Amygdala (tissue), 56 donors: ENCODE measurements at places on chromosomes 12 and 14.

- no peak for DNase-seq
These were observed 148.2 kb downstream of the ADGRD1 start for GRCh38 chr12:131101703-131102492.

DNA sequence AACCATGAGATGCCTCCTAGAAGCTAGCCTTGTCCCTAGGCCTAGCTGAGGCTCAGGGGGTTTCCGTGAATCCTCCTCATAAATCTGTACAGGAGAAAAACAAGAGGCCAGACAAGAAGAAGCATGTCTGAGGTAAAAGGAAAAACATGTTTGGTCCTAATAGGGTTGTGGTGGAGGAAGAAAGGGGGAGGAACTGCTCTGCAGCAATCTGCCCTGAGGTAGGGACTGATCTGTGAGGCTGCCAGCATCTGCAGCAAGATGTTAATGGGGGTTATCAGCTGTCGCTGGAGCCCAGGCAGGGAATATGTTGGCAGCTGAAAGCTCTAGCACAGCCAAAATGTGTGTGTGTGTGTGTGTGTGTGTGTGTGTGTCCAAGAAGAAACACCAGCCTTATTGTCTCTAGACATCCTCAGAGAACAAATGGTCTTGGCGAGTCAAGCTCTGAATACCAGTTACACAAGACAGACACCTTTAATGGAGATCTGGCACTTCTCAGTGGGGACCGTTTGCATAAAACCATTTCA is 218.5 kb downstream of the NUAK1 start:
- no peak for DNase-seq

DNA sequence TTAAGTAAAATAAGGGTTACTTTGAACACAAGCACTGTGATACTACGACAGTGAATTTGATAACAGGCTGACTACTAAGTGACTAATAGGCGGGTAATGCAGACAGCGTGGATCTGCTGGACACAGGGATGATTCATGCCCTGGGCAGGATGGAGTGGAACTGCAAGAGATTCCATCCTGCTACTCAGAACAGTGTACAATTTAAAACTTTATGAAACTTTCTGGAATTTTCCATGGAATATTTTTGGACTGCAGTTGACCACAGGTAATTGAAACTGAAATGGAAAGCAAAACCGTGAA is 46.0 kb downstream of the YEATS4 start:
- no peak for DNase-seq

DNA sequence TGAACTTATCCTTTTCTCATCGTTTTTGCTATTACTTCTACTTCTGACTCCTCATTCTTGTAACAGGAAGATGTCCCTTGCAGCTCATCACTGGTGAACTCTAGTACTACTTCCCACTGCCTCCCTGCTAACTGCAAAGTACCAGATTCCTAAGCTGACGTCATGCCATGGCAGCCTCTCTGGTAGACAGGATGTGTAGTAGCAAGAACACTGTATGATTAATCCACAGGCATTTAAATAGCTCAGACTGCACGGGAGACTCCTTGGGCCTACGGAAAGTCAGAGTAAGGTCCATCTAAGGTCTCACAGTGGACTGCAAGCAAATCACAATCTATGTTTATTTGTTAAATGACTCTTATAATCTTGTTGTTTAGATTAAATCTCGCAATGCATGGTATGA is 43.5 kb downstream of the DNAI7 start:
- DNase-seq: no peak

DNA sequence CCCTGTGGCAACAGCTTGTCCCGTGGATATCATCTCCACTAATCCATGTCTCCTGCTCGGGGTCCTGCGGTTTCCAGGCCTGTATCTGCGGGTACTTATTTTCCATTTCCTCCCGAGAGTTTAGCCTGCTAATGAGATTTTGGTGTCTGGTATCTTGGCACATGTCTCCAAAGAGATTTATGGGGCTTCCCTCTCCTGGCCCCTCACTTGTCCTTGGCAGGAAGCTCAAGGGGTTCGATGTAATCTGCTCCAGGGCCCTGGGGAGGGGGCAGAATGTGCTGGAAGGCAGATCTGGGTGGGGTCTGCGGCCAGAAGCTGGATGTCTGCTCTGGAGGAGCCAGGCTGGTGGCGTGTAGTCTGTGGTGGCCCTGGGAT is 85.7 kb downstream of the KIF26A start:
- no peak for DNase-seq

DNA sequence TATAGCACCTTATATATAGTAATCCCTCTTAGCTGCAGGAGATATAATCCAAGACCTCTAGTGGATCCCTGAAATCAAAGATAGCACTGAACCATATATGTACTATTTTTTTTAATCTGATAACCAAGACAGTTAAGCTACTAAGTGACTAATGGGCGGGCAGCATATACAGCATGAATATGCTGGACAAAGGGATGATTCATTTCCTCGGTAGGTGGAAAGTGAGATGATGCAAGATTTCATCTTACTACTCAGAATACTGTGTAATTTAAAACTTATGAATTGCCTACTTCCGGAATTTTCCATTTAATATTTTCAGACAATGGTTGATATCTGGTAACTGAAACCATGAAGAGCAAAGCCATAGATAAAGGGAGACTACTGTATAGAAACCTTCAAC is 36.2 kb downstream of the PRMT8 start:
- DNase-seq: no peak

DNA sequence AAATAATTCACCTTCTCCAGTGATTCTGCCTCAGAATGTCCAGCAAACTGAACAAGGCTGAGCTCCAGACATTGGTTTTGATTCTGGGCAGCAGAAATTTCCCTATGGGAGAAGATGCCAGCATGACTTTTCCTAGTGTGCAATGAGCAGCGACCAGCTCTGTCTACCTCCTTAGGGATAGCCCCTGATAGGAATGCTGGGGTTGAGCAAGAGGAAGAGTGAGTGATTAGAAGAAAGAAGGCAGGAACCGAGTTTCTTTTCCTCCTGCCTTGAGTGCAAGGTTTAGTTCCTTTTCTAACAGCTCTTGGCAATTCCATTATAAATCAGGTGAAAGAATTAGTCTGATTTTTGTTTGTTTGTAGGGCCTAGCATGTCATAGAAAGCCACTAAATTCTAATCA is 379.0 kb downstream of the DAD1 start:
- no peak for DNase-seq

DNA sequence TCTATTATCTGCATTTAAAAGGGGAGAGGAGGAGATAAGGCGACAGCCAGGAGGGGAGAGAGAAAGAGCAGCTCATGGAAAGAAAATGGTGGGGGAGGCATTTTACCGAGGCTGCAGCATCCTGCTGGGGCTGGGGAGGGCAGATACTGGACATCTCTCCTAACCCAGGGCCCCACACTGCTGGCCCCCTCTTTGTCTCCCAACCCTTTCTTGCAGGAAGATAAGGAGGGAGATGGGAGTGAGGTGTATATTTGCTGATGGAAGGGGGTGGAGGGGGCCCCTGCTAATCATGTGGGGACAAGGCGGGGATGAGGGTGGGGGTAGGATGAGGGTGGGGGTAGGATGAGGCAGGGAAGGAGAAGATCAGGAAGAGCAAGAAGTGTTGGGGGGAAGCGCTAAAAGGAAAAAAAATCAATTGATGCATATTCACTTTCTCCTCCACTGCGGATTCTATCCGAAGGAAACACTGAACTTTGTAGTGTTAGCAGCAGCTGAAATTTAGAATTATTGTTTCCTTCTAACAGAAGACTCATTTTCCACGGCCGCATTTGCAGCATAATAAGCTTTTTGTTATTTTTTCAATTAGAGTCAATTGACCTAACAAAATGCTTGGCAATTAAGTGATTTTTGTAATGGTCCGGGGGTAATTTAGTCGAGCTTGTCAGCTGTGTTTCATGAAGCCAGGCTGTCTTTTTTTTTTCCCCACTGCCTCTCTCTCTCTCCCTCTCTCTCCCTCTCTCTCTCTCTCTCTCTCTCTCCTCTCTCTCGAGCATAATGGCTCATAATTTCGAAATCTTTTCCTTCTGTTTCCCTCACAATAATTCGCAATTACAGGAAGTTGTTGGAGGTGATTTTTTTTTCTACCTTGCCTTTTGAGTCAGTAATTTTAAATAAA is 1134.6 kb downstream of the BCL11B start:
- DNase-seq: no peak

DNA sequence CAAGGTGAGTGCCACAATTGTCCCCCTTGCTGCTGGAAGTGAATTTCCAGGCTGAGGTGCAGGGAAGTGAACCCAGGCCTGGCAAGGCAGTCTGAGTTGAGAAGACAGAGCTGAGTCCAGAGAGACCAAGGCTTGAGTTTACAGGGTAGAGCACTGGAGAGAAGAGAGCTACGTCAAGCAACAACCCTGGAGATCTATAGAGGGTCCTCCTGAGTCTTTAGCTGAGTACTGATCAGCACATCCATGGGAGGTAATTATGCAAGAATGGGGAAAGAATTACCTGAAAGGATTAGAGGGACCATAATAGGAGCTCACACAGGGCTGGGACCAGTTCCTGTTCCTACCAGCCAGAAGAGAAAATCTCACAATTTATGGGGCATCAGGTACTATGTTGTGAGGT is 190.7 kb downstream of the NEDD1 start:
- DNase-seq: no peak

DNA sequence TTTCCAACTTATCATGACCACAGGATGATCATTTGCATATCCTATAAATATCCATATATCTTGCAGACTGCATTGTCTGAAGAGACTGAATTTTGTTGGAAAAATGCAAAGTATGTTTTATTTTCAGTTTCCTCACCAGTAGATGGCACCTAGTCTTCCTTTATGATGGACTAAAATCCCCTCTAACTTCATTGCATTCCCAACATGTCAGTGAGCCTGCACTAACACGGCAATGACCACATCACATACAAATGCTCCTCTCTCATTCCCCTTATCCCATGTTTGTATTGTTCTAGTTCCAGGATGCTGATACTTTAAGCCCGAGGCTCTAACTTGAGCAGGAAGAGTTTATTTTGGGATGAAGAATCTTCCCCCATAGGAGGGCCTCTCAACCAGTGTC is 24.7 kb upstream of the MYBPC1 start:
- DNase-seq: no peak

- no peak for DNase-seq
These were observed 27.3 kb downstream of the ZC3H14 start for GRCh38 chr14:88590173-88590572.

GRCh38 chr12:7602277-7602676 is 63.4 kb downstream of the APOBEC1 start:
- no peak for DNase-seq

DNA sequence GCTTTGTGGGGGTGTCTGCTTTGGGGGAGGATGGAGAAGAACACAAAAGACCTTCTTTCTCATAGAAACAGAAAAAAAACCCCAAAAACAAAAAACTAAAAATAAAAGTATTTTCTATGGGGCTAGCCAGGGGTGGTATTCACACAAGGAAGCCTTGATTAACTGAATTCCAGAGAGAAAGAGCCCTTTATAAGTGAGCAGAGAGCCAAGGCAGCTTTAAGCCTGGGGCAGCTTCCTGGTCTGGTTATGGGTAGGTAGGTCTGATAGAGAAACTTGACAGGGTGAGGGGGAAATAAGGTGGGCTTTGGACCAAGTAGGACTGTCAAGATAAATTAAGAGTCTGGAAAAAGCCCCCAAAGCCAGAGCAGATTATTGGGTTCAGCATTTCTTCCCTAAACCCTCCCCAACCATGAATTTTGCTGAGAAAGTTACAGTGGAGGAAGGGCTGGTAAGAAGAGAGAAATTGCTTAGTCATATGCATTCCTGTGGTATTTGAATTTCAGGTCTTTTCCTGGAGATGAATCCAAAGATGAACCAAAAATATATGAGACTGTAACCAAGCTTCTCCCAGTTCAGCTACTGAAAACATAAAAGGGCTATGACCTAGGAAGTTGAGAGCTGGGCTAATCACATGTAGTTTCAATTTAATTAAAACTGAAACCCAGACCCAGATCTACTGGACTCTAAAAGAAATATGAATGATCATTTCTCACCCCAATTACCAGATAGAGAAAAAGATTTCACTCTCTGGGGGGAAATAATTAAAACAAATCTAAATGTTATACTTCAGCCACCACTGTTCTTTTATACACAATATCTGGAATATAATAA is 144.8 kb downstream of the TBC1D30 start:
- DNase-seq: no peak

- DNase-seq: no peak
These were observed 7.2 kb downstream of the CBLN3 start for GRCh38 chr14:24422261-24422660.

DNA sequence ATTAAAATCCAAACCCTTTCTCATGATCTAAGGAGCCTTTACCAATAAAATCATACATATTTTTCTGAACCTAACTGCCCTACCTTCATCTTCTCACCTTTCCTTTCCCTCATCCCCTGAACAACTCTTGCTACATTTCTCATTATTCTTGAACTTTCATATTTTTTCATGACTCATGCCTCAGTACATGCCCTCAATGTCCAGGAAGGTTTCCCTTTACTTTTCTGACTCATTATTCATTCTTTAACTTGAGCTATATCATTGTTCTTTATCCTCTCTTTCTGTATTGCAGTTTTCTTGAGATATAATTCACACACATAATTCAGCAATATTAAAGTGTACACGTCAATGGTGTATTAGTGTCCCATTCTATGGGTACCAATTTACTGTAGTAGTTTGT is 231.0 kb downstream of the ALG10B start:
- no peak for DNase-seq

DNA sequence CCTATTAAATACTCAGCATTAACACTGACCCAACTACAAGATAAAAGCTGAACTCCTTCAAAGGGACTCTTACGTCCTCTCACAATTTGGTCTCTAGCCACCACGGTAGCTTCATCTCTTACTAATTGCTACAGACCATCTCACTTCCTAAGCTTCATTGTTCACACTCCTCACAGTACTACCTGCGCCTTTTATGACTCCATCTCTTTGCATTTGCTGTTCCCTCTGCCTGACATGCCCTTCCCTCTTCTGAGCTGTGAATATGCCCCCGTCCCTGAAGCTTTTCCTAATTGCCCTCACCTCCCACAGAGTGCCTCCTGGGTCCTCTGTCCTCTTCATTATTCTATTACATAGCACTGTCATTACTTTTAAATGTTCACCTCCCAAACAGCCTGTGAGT is 2.5 kb downstream of the EEA1 start:
- DNase-seq: no peak

GRCh38 chr12:110245369-110245772 is 35.7 kb upstream of the ATP2A2 start:
- no peak for DNase-seq
